NCI-H1417 treated with DMSO at 0.1 percent for 48 hours (cell line): ENCODE measurements at places on chromosomes 6 and 20.

- DNase-seq = no peak
These were observed 46.0 kb downstream of the DACT2 start for GRCh38 chr6:168273441-168274036.

DNA sequence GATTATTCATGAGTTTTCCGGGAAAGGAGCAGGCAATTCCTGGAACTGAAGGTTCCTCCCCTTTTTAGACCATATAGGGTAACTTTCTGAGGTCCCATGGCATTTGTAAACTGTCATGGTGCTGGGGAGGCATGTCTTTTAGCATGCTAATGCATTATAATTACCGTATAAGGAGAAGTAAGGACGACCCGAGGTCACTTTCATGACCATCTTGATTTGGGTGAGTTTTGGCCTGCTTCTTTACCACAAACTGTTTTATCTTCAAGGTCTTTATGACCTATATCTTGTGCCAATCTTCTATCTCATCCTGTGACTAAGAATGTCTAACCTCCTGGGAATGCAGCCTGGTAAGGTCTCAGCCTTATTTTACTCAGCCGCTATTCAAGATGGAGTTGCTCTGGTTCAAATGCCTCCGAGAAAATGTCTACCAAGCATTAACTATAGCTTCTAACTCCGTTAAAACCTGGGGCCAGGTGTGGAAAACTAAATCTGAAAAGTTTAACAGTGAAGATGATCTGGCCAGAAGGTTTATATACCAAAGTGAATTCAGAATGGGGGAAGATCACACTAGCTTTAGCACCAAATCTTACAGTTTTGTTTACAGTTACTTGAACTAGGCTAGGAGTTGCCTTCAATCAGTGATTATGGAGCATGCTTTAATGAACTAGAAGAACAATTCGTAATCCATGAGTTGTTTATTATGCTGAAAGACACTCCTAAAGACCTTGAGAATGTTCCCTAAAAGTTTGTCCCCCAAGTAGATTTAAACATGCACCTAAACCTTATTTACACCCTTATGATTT lies 80.0 kb upstream of the TOP1 start:
- no peak for DNase-seq

DNA sequence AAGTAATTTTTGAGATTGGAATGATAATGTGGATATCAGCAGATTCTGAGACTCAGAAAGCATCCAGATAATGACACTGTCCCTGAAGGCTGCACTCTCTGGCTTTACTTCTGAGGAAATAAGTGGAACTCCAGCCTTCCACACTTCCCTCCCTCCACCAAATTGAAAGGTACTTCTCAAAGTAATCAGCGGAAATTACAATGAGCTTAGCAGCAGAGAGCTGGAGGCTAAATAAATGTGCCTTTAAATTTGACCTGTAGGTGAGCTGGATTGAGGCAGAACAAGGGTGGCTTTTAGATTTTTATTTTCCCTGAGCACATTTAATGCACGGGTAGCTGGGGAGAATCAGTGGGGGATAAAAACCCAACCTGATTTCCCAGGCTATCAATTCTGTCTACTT lies 39.3 kb upstream of the RNF144B start:
- DNase-seq = no peak

- DNase-seq = no peak
These were observed 11.0 kb upstream of the CFAP206 start for GRCh38 chr6:87396595-87397392.

DNA sequence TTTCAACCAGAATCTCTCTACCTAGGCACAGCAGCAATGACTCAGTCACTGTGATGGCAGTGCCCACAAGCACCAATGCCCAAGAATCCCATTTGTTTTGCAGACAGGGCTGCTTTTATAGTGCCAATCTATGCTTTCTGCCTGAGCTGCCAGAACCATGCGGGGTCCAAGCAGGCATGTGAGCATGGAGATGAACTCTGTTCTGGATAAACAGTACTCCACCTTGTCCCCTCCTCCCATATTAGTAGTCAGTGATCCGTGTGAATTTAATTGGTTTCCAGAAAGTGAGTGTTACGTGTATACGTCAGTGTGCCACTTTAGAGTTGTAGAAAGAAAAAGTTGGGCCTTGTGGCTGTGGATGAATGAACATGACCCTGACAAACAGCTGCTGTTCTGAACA lies 79.4 kb downstream of the SASH1 start:
- DNase-seq = peak; percentile 80

GRCh38 chr6:48199499-48199898 lies 88.5 kb upstream of the PTCHD4 start:
- DNase-seq = no peak

DNA sequence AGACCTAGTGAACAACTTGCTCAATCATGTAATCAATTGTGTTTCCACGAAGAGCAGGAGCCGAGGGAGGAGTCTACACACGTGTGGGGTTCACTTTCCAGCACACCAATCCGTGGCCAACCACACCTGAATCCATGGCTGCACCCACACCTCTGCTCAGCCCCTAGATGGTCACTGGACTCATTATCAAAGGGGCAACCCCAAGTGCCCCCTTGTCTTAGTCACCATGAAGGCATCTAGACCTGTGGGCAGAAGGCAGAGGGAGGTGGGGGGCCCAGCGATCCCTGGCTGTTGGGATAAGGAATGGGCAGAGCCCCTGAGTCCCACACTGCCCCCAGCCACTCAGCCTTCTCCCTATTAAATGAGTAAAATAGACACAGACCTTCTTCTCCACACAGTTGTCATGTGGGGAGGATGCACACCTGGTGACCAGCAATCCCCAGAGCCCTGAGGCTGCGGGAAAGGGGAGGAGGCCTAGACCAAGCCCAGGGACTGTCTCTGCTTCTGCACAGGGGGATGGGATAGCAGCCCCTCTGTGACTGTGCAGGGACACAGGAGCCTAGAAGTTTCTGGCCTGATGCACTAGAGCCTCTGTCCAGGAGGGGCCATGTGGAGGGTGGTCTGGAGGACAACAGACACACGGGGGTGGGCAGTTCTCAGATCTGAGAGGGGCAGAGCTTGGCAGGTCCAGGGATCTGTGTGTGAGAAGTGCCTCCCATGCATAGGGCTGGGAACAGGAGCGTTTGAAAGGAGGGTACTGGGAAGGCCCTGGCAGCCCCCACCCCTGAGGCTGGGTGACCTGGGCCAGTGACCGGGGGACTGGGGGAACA lies 1.9 kb upstream of the RAET1L start:
- no peak for DNase-seq

GRCh38 chr6:166441325-166442078 lies 58.8 kb upstream of the MPC1 start:
- no peak for DNase-seq
